ENCODE measurements at places on chromosomes 4 and X.

- no peak for DNase-seq
Observed at GRCh38 chr4:3660086-3660927, 105.9 kb upstream of the ADRA2C start.

DNA sequence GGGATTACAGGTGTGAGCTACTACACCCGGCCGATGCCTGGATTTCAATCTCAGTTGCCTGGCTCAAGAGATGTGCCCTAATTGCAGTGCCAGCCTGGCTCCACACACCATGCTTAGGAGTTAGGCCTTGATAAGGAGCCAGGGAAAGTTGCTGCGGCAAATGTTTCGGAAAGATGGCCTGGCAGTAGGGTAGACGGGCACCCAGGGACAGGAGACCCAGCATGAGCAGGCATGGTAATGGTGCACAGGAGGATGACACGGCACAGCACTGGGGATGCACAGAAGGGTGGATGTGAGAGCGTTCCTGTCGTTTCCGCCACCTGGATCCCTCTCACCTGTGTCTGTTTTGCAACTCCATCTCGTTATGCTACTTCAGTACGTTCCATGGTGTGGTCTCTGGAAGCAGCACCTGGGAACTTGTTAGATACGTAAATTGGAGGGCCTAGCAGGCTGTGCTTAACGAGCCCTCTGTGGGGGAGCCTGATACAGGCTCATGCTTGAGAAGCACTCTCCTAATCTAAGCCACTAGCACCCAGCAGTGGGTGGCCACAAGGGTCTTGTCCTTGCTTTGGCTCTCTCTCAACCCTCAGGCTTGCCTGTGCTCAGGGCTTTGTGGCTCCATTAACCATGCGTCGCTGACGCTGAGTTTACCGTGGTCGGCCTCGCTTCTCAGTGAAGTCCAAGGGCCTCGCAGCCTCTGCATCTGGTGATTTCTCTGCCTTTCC lies 20.3 kb downstream of the RNF4 start:
- no peak for DNase-seq

- DNase-seq, result no peak
Observed at GRCh38 chrX:40383360-40383759, 197.4 kb upstream of the ATP6AP2 start.

DNA sequence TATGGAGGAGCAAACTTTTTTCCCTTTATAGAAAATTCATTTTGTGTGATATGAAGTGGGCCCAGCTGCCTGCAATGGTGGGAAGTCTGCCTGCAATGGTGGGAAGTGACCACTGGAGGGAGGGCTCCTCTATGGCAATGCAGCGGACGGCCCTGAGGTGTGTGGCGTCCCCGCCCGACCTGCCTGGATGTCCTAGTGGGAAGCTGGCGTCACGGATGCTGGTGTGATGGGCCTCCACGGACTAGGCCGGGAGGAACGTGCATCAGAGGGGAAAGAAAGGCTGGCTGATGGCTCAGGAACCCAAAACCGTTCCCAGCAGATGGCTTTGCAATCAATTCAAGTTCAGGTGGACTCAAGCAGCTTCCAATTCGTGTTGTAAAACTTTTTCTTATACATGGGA lies 177.9 kb downstream of the AFAP1 start:
- DNase-seq, result peak; percentile 56

- no peak for DNase-seq
Observed at GRCh38 chrX:31445542-31445941, 373.7 kb upstream of the FTHL17 start.

DNA sequence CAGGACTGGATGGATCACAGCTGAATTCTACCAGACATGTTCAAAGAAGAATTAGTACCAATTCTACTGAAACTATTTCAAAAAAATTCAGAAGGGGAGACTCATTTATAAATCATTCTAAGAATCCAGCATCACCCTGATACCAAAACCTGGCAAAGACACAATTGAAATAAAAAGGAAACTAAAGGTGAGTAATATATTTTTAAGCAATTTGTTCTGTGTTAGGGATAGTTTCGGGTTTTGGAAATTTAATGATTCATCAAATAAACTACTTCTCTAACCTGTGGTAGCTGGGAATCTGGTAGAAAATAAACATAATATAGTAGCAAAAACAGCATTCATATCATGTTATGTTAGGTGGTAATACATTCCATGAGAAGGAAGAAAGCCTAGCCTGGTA lies 662.2 kb upstream of the BOD1L1 start:
- DNase-seq, result no peak

DNA sequence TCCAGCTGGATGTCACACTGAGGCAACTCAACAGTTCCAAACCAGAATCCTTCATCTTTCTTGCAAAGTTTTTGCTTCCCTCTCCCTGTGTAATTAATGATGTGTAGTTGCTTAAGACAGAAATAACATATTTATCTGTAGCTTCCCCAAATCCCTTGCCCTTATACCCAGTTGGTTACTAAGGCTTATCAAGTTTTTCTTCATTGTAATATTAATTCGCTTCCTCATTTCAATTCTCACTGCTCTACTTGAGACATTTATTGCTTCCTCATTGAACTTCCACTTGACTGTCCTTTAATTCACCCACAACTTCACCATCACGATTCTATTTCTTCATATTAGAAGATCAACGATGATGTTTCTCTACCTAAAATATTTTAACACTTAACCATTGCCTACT lies 386.6 kb upstream of the CPEB2 start:
- DNase-seq, result no peak

DNA sequence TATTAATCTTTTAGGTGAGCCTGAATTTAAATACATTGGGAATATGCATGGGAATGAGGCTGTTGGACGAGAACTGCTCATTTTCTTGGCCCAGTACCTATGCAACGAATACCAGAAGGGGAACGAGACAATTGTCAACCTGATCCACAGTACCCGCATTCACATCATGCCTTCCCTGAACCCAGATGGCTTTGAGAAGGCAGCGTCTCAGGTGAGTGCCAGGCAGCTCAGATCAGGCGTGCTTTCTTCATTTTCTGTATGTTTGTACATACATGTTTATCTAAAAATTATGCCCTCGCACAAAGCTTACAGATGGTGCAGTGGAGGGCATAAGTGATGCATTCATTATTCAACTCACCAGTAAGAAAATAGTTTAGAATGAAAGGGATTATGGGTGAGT lies 85.6 kb downstream of the CPE start:
- no peak for DNase-seq

GRCh38 chr4:160316036-160316435 lies 1213.2 kb downstream of the RAPGEF2 start:
- no peak for DNase-seq

GRCh38 chr4:4572821-4573220 lies 31.0 kb upstream of the STX18 start:
- DNase-seq, result no peak

DNA sequence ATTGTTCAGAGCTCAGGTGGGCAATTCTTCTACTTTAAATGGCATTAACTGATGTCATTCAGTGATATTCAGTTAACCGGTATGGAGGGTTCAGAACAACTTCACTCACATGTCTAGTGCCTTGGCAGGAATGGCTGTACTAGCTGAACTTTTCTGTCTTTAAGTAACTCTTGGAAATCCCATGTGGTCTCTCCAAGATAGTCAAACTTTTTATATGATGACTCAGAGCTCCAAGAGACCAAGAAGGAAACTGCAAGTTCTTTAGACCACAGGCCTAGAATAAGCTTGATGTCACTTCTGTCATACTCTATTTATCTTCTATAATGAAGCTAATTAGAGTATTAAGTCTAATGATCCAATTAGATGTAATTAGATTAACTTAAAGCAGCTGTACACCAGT lies 24.9 kb downstream of the LHFPL1 start:
- DNase-seq, result no peak

Data from stimulated activated CD4-positive, alpha-beta T cell treated with anti-CD3 and anti-CD28 coated beads, Interleukin-1b, Interleukin-23, amount 100 ng/mL, for 48 hours (primary cell).